ENCODE measurements at places on chromosomes 16 and 17. TPM values are rescaled to one million over a fixed set of nuclear protein-coding genes. Genes with fewer than 3 reads are reported as not detected.
A peak's percentile ranks its signal among the peaks of the same experiment; 100 is the strongest.

DNA sequence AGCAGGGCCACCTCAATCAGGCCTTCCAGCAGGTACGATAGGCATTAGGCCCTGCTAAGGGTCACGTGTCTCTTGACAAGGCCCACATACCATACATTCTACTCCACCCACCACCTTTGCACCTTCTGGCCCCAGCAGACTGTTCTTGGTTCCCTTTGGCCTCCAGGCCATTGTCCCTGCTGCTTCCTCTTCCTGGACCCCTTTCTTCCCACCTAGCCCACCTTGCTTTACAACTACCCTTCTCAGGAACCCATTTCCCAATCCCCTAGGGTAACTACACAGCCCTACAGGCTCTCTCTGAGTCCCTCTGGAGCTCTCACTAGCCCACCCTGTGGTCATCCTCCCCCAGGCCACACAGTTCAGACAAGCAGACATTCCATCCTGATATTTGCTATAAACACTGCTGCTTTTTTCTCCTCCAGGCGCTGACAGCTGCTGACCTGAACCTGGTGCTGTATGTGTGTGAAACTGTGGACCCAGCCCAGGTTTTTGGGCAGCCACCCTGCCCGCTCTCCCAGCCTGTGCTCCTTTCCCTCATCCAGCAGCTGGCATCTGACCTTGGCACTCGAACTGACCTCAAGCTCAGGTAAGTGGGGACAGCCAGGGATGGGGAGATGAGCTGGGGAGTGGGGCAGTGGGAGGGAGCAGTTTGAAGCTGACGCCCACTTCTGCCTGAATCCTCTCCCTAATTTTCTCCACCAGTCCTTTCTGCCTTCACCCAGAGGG lies 1.4 kb upstream of the NRN1L start:
- H3K27me3 ChIP-seq = no peaks in the 10 kb centered on the region
- DNase-seq = no peak
- peaks cover 53% of the 10 kb centered on the region for H3K36me3 ChIP-seq
- peak overlapping the region; percentile 64 for H3K27ac ChIP-seq
- no peaks in the 10 kb centered on the region for H3K4me1 ChIP-seq

The UTS2R gene
- total RNA-seq = not detected

The ASIC2 gene
- total RNA-seq = not detected

DNA sequence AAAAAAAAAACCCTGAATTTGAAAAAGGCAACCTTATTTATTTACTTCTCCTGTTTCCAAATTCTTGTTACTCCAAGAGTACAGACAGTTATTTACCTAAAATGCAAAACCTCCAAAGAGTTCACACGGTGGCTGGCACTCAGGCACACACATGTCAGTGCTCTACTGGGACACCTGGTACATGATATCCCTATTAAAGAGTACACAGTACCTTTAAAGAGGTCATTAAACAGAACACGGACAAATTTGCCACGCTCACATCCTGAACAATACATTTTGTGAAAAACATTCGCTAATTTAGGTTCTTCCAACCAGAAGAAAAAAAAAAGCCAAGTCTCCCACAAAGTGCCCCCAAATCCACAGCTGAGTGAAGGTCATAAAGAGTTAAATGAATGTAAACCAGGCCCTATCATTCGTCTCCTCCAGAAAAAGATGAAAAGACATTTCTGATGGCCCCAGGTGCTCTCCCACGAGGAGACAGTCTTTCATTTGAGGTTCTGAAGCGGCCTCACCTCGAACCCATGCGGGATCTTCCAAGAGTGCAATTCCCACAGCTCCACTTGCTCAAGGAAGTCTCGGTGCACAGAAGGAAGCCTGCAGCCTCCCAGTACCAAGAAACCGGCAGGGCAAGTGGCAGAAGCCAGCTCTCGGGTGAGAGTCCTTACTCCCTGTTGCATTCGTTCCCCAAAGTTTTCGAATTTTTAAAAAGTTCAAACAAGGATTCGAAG lies 993 bp downstream of the ERN1 start:
- H3K4me3 ChIP-seq = peak overlapping the region; percentile 89
- DNase-seq = peak; percentile 74
- H3K27me3 ChIP-seq = no peaks in the 10 kb centered on the region

GRCh38 chr16:87834005-87834667 lies 35.2 kb downstream of the SLC7A5 start:
- H3K4me3 ChIP-seq = no peak overlapping the region
- no peaks in the 10 kb centered on the region for H3K27me3 ChIP-seq
- no peak overlapping the region for H3K27ac ChIP-seq

DNA sequence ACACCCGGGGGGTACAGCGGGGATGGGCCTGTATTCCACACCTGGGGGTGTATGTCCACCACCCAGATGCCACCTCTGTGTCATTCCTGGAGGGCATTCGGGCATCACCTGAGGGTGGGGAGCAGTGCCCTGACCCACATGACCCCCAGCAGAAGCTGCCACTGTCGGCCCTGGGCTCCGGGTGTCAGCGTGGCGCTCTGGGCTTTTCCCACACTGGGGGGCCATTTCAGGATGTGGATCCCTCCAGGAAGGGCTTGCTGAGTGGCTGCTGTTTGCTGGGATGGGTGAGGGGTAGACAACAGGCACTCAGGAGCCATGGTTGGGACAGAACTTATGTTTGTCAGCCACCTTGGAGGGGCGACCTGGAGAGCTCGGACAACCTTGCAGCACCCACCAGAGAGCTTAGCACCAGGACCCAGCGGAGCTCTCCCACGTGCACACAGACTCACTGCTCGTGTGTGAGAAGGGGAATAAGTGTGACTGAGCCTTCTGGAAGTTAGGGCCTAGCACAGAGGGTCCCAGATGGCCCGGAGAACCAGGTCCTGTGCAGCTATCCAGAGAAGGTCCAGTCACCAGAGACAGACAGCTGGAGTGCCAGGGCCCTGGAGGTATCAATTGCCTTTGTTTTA lies 102.7 kb downstream of the METRNL start:
- peak; percentile 43 for DNase-seq
- no peak overlapping the region for H3K4me3 ChIP-seq
- H3K36me3 ChIP-seq = no peaks in the 10 kb centered on the region
- no peaks in the 10 kb centered on the region for H3K4me1 ChIP-seq
- H3K27ac ChIP-seq = peak overlapping the region; percentile 22
- H3K27me3 ChIP-seq = no peaks in the 10 kb centered on the region

The DHRS7C gene
- not detected for total RNA-seq

The PLD6 gene
- total RNA-seq = 9.5 TPM

The CPNE7 gene
- 0.41 TPM for total RNA-seq

- no peaks in the 10 kb centered on the region for H3K36me3 ChIP-seq
- H3K4me1 ChIP-seq = no peaks in the 10 kb centered on the region
- no peak overlapping the region for H3K4me3 ChIP-seq
- DNase-seq = no peak
Observed at GRCh38 chr16:61182391-61182790, 853.8 kb downstream of the CDH8 start.

- no peak overlapping the region for H3K27ac ChIP-seq
- no peaks in the 10 kb centered on the region for H3K36me3 ChIP-seq
- peaks cover 14% of the 10 kb centered on the region for H3K4me1 ChIP-seq
Observed at GRCh38 chr16:80009971-80010659, 409.6 kb upstream of the MAF start.

The PRR29 gene
- not detected for total RNA-seq

DNA sequence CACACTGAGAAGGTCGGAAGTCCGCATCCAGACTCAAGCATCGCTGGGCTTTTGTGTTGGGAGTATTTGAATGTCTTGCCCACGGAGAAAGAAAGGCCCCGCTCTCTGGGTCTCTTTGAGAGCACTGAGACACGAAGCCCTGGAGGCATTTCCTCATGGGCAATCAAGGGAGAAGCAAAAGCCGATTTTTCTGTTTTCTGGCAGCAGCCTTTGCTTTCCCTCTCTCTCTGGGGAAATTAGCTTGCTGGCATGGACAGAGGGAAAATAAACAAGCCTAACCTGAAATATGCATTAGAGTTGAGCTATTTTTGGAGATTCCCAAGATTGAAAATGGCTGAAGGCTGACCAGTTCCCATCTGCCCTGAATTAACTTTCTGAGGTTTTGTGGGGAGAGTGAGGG lies 238.7 kb downstream of the HAPSTR1 start:
- H3K27ac ChIP-seq = peak overlapping the region; percentile 22
- no peak for DNase-seq
- H3K36me3 ChIP-seq = no peaks in the 10 kb centered on the region
- H3K4me1 ChIP-seq = no peaks in the 10 kb centered on the region

GRCh38 chr16:22785552-22785951 lies 28.4 kb upstream of the HS3ST2 start:
- no peak for DNase-seq
- H3K4me3 ChIP-seq = no peak overlapping the region
- peaks cover 17% of the 10 kb centered on the region for H3K4me1 ChIP-seq
- H3K36me3 ChIP-seq = no peaks in the 10 kb centered on the region
- H3K27me3 ChIP-seq = no peaks in the 10 kb centered on the region
- no peak overlapping the region for H3K27ac ChIP-seq

GRCh38 chr17:17837966-17838962 lies 1.5 kb upstream of the SREBF1 start:
- H3K4me1 ChIP-seq = no peaks in the 10 kb centered on the region
- no peak overlapping the region for H3K4me3 ChIP-seq
- H3K36me3 ChIP-seq = no peaks in the 10 kb centered on the region
- no peaks in the 10 kb centered on the region for H3K27me3 ChIP-seq
- DNase-seq = no peak

The CAMKK1 gene
- 9.7 TPM for total RNA-seq

GRCh38 chr17:35775039-35775438 lies 14.4 kb downstream of the C17orf50 start:
- no peaks in the 10 kb centered on the region for H3K27me3 ChIP-seq
- DNase-seq = no peak
- peak overlapping the region; percentile 94 for H3K27ac ChIP-seq
- H3K4me3 ChIP-seq = no peak overlapping the region

The GAS2L2 gene
- total RNA-seq = not detected

The CLDN7 gene
- 1.1 TPM for total RNA-seq

- H3K27ac ChIP-seq = no peak overlapping the region
- no peaks in the 10 kb centered on the region for H3K27me3 ChIP-seq
- H3K4me1 ChIP-seq = no peaks in the 10 kb centered on the region
Observed at GRCh38 chr16:57566436-57566835, 24.0 kb downstream of the ADGRG5 start.
